ENCODE measurements at places on chromosomes 1 and 21.

- no peak for DNase-seq
Measured at GRCh38 chr1:218436346-218436745, 91.2 kb downstream of the TGFB2 start.

DNA sequence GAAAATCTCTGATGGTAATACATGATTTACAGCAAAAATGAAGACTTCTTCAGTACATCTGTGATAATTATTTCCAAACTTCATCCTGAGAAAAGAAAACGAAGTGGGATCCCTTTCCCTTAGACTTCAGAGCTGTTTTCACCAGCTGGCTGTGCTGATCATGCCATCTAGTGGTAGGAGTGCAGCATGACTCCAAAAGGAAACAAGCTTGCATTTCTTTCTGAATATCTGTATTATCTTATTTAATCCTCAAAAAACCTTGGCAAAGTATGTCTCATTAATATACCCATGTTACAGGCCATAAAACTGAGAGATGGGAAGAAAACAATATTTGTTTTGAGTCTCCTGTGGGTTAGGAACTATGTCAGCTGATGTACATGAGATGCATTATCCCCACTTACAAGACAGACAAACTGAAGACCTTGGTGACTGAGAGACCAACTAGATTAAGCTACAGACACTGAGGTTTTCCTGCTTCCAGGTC lies 9.8 kb upstream of the GJA8 start:
- DNase-seq, result peak; percentile 27

DNA sequence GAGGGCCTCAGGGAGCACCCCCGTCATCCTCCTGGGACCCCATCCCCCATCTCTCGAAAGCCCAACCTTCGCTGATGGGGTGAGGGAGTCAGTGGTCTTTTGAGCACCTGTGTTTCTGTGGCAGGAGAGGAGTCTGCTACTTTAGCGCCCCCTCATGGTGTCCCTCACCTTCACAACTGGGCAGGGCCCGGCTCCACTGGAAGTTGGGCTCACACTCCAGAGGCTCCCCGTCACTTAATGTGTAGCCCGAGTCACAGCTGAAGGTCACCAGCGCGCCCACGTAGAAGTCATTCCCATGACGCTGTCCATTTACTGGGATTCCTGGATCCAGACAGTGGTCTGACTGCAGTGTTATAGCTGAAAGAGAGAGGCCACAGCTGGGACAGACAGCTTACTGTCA lies 139.5 kb upstream of the HMGB4 start:
- DNase-seq, result no peak

DNA sequence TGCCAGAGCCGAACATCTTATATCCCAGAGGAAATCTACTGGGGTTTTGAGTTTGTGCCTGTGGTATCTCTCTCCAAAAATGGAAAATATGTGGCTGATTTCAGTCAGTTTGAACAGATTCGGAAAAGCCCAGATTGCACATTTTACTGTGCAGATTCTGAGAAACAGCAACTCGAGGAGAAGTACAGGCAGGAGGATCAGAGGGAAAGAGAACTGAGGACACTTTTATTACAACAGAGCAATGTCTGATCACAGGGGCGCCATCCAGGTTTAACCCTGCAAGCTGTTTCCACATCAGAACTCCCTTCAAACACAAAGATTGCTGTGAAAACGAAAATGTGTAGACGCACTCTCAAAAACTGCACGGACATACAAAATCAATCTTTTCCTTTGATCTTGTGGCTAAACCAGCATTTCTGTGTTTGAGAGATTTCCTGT lies 43.4 kb downstream of the KCNJ15 start:
- no peak for DNase-seq

DNA sequence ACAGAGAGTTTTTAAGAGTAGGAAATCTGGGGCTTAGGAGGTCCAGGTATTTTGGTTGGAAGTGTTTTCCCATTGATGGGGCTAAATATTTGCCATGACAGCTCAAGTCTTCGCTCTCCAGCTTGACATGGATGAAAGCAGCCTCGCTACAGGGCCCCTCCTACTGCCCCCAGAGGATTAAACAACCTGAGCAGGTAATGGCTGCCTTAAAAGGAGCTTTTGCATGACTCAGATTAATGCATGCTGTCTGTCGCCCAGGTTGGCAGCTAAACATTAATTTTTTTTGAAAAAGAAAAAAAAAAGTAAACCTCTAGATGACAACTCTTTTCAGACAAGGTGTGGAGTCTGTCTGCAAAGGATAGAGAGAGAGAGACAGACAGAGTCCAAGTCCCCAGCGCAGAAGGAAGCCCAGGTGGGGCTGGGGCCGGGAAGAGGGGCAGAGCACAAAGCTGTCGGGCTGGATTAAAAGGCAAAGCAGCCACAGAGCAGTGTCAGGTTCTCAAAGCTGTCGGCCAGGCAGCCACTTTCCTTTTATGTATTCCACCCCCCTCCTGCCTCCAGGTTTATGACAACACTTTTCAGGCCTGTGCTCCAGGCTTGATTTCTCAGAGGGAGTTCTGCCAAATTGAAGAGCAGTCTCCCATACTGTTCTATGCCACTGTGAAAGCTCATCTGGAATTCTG lies 127.9 kb downstream of the CLIC6 start:
- no peak for DNase-seq

DNA sequence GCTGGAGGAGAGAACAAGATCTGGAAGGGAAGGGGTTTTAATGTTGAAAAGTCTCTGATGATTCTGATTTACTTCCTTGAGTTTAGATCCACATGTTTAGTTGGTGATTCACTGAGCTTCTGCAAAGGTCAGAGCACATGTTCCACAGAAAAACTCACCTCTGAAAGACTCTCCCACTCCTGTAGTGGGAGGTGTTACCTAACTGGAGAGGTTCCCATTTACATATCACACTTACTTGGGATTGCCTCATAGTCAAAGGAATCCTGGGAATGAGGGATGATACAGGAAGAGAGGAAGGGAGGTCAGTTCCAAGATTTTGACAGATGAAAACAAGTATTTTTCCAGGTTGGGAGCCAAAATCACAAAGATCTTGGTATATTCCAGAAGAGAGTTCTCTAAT lies 2.7 kb upstream of the NTNG1 start:
- DNase-seq, result no peak

DNA sequence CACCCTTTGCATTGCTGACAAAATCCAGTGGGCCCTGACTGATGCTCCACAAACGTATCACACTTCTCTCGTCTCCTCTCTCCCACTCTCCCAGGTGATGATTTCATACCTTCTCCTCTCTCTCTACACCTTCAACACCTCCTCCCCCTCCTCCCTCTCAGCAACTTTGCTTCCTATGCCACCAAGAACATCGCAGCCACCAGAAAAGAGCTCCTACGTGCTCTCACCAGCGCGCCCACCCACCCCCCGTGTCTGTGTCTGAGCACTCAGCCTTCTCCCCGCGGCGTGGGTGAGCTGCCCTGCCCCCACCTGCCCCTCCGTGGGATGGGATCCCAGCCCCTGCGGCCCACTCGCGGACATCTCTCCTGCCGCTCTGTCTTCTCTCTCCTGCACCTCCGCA lies 55.1 kb upstream of the COX20 start:
- DNase-seq, result no peak

GRCh38 chr1:17875171-17875881 lies 120.2 kb downstream of the ACTL8 start:
- no peak for DNase-seq

DNA sequence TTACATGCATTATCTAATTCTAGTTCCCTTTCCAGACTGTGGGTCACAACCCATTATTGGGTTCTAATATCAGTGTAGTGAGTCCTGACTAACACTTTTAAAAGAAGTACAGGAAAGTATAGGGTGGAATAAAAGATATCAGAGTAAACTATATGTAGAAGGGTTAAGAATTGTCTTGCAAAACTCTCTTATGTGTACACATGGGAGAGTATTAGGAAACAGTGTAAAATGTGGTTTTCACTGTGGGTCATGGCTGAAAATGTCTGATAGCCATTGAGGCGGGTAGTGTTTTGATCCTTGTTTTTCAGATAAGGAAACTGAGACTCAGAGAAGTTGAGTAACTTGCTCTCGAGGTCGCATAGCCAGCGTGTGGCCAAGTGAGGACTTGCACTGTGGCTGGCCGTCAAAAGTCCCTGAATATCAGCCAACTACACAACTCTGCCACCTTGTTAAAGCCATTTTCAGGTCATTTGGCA lies 18.5 kb upstream of the MTARC1 start:
- no peak for DNase-seq

DNA sequence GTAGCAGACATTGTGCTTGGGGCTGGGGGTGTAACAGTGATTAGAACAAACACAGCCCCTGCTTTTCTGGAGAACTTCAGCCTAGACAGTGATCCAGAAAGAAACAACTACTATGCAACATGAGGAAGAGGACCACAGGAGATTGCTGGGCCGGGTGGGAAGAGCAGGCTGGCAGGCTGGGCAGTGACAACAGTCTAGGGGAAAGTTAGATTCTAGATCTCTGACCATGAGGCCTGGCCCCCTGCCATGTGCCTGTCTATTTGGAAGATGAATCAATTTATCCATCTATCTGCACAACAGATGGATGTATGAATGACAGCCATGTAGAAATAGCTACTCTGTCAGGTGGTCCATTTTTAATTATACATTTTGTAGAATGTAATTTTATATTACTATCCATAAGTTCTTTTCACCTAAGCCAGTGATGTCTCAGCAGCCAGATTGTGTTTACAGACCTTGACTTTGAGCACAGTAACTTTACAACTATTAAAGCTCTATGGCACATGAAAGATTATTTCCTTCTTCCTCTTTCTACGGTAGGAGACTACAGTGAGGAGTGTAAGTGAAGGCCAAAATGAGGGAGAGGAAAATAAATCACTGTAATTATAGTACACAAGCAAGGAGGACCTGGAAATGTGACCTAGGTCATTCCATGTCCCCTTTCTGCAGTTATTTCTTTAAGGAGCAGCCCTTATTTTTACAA lies 15.5 kb downstream of the CLIC6 start:
- DNase-seq, result no peak

DNA sequence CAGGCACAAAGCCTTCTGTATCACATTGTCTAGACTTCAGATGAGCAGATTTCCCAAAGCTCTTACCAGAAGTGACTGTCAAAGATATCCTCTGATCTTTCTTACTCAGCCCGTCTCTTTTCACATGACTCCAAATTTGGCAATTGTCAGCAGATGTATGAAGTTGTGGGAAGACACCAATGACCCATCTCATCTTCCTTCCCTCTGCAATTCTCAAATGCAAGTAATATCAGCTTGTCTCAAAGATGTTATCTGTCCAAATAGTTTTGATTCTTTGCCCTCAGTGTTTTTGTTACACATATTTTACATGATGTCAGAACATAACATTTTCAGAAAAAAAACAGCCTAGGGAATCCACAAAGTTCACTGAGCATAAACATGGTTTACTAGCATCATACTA lies 45.1 kb upstream of the RGS2 start:
- no peak for DNase-seq

GRCh38 chr1:208476846-208477170 lies 232.6 kb upstream of the PLXNA2 start:
- peak; percentile 48 for DNase-seq

DNA sequence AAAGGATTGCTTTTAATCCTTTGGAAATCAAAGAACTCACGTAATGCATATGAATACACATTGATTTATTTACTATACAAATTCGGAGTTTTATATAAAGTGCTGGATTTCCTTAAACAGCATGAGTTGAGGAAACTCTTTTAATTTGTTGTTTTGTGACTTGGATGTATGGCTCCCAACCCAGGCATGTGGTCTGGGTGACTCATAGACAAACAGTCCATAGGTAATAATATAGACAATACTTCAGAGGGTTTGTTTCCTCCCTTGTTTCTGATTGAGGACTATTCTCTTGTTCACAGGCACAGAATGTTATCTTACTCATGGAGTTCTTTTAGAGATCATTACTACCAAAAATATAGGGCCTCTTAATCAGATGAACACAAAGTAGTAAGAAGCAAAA lies 43.8 kb downstream of the XPR1 start:
- no peak for DNase-seq

DNA sequence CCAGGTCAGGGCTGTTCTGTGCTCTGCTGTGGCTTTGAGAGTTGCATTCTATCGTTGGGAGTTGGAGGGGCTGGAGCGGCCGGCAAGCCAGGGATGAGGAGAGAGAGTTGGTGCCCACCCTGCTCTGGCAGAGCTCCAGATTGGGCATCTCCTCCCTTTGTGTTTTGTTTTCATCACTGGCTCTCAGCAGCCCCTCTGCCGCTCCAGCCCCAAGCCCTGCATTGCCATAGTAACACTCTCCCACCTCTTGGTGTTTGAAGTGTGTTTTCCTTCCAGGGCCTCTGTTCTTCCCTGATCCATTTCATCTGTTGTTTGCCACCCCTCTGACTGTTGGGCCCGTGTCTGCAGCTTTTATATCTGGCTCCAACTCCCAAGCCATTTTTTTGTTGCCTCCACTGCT lies 152.7 kb downstream of the URB2 start:
- DNase-seq, result no peak

- DNase-seq, result no peak
Measured at GRCh38 chr1:111565079-111565478, 54.5 kb upstream of the RAP1A start.

- peak; percentile 13 for DNase-seq
Measured at GRCh38 chr1:160726498-160727315, 12.3 kb upstream of the SLAMF7 start.

DNA sequence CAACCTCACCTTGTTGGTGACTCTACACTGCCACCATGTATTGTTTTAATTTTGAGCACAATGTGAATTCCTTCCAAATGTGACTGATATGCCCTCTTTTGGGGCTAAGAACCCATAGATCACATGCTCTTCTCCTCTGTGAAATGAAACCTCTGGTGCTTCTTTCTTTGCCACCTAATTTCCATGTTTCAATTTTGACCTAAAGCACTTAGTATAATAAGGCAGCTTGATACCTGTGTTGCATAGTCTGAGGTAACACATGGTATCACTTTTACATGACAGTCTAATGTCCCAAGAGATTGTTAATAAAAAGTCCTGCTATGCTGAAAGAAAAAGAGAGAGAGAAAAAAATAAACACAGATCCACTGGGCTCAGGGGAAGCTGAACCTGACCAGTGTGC lies 24.2 kb downstream of the CLEC20A start:
- DNase-seq, result no peak

- no peak for DNase-seq
Measured at GRCh38 chr1:168470901-168471431, 72.8 kb downstream of the XCL2 start.

- no peak for DNase-seq
Measured at GRCh38 chr1:89945852-89946476, 48.9 kb upstream of the ZNF326 start.

DNA sequence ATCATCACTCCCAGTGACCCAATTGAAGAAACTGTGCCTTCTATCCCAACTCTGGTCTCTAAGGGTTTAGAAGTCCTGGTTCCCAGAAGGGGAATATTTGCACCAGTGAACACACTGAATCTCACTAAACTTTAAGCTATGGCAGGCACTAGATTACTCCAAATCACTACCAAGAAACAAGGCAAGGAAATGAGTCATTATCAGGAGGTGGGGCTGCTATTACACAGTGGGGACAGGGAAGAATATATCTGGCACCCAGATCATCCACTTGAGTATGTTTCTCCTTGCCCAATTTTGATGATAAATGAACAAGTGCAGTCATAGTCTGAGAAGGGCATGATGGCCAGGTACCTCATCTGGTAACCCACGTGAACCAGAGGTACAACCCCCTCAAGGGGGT lies 7.0 kb downstream of the MRPL9 start:
- DNase-seq, result no peak

- peak; percentile 14 for DNase-seq
Measured at GRCh38 chr1:56709269-56709880, 64.3 kb downstream of the PRKAA2 start.

Measured in NCI-H1417 (cell line).